Activated CD4-positive, alpha-beta T cell treated with anti-CD3 and anti-CD28 coated beads, Interleukin-2, Interleukin-4, amounts not matched to agents 100 ng/mL and 50 ng/mL, durations not matched to agents 16 hours and 8 hours (primary cell): ENCODE measurements at places on chromosomes 12 and 14.

GRCh38 chr12:53806721-53807120 is 54.9 kb upstream of the CISTR start:
- no peak for DNase-seq

DNA sequence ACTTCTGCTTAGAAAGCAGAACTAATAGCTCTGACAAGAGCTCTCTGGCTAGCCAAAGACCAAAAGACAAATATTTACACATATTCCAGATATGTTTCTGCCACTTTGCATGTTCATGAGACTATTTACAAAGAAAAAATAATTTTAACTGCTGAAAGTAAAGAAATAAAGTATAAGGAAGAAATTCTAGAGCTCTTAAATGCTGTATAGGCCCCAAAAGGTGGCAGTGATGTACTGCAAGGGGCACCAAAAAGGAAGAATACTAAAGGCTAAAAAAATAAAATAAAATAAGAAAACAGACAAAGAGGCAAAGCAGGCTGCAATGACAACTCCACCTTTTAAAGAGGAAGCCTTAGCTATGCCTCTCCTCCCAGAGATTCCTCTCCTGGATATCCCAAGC is 23.0 kb downstream of the KLRK1 start:
- no peak for DNase-seq

GRCh38 chr14:48747561-48748089 is 838.6 kb downstream of the RPS29 start:
- no peak for DNase-seq

DNA sequence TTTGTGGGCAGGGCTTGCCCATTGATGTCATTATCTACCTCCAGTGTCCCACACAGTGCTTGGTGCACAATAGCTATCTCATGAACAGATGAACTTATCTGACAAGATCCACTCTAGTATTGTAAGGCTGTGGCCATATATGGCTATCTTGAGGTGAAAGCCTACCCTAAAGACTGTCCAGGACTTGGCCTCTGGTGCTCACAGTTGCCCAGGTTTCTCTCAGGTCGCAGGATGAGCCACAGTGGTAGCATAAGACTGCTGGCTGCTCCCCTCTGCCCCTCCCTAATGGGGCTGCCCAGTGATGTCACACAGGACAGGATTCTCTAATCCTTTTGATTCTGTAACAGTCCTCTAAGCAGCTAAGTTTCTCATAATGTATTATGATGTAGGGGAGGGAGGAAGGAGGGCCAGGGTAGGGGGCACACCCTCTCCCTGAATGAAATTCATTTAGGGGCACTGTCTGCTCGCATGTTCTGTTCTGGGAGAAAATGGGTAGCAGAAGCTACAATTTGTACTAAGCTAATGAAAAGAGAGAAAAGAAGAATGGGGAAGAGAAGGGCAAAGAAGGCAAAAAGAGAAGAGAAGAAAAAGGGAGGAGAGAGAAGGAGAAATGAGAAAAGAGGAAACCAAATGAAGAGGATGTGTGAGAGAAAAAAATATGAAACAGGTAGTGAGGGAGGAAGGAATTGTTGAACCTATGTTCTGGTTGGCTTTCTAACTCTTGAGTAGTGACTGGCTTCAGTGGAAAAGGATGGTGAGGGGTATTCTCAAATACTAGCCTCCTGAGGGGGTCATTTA is 3.4 kb upstream of the PPM1A start:
- no peak for DNase-seq

GRCh38 chr12:62692884-62693283 is 226.3 kb downstream of the MON2 start:
- DNase-seq = no peak

DNA sequence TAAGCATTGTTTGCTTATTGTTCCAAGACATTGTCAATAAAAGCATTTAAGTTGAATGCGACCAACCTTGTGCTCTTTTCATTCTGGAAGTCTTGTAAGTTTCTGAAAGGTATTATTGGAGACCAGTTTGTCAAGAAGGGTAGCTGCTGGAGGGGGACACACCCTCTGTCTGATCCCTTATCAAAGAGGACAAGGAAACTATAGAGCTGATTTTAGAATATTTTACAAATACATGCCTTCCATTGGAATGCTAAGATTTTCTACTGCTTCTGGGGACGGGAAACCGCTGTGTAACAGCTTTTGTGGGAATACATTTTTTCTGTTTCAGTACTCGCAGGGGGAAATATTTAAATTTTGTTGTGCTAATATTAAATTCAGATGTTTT is 3.5 kb downstream of the FOS start:
- no peak for DNase-seq

GRCh38 chr12:95509300-95509699 is 35.3 kb downstream of the METAP2 start:
- no peak for DNase-seq
